Heart left ventricle (tissue), 16 donors: ENCODE measurements at places on chromosomes 7 and 10.

DNA sequence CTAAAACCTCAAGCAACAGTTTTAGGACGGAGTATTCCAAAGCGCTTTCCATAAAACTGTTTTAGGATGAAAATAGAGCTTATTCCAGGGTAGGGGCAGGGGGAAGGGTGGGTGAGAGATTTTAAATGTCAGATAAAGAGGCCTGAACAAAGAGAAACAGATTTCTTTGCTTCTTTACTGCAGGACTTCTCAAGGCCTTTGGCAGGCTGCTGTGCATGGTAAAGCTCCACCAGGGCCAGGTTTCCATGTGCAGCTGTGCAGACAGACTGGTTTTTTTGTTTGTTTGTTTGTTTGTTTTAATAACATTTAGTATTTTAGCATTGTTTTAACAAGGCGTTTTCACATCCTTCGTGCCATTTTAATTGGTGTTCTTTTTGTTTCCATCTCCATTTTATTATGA lies 26.3 kb downstream of the HECW1 start:
- no peak for DNase-seq

DNA sequence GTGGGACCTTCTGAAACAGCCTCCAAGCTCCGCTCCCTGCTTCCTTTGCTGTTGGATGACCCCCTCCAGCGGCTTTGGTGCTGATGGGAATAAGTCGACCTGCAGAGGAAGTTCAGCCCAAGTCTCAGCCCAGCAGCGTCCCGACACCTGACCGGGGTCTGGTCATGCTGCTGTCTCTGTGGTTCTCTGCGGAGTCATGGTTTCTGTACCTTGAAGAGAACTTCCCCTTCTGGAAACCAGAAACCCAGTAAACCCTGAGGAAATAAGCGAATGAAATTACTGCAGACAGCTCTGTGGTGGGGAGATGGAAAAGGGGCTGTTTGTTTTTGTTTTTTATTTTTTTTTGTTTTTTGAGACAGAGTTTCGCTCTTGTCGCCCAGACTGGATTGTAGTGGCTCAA lies 18.3 kb upstream of the ZNF12 start:
- no peak for DNase-seq

GRCh38 chr10:69492746-69493462 lies 41.6 kb downstream of the TSPAN15 start:
- no peak for DNase-seq

DNA sequence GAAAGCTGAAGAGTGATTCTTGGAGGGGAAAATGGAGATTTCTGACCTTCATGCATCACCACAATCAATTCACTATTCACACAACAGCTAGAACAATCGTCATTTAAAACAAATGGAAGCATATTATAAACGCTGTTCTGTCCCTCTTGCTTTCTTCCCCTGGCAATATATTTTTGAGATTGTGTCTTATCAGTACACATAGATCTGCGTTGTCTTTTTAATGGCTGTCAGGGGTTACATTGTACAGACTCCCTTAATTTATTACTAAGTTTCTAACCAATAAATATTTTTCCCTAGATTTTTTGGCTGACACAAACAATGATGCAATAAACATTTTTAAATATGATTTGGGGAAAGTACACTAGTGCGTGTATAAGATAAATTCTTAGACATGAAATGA lies 1115.7 kb upstream of the C7orf33 start:
- DNase-seq: no peak

- no peak for DNase-seq
Observed at GRCh38 chr10:96919785-96920430, 87.8 kb downstream of the LCOR start.

DNA sequence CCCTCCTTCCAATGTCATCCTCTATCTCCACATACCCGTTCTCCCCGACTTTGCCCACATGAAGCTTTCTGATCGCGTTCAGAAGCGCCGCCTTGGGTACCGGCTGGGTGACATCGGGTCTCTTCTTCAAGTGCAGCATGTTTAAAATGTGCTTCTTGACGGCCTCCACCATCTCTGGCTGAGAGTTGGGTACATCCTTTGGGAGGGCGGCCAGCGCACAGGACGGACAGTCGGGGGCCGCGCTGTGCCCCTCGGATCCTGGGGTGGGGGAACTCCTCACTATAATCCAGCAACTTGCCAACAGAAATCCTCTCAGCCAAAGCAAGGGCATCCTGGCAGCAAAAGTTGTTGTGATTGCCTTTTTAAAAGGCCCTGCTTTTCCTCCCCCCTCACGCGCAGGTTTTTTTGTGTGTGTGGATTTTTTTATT lies 2.8 kb downstream of the INHBA start:
- DNase-seq: no peak

DNA sequence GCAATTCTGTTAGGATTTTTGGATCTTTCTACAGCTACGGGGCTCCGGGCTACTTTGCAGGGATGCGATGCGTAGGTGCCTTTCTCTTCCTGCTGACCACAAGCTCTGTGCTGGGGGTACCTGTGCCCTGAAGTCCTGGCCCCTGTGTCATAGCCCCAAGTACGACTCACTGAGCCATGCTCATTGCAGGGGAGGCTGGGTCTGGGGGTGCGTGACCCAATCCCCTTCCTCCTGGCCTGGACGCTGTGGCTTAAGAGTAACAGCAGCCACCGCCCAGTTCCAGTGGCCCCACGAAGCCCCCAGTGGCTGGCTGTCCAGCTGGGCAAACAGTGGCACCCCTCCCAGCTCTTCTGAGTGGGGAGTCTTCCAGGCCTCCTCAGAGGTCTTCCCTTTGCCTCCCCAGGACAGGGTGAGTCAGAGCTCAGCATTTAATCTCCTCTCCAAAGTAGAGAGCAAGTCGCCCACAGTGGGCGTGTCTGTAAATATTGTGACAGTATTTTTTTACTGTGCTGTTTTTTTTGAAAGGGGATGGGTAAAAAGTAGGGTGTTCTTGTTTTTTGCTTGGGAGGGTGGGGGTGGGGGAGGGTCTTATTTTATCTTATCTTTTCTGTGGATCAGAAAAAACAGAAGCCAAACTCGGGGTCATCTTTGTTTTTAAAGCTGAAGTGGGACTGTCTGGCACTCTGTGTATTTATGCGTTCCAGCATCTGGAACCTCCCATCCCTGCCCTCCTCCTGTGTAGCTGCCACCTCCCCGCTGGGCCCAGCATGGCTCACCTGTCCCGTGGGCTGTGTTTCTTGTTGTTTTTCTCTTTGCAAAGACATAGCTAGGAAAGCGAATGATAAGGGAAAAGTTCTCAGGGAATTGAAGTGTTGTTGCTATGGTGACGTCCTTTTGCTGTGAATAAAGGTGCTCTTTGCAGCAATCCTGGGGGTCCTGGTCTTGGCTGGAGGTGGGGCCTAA lies 8.2 kb downstream of the LFNG start:
- DNase-seq: peak; percentile 59

GRCh38 chr7:51344406-51345138 lies 28.0 kb upstream of the COBL start:
- no peak for DNase-seq

DNA sequence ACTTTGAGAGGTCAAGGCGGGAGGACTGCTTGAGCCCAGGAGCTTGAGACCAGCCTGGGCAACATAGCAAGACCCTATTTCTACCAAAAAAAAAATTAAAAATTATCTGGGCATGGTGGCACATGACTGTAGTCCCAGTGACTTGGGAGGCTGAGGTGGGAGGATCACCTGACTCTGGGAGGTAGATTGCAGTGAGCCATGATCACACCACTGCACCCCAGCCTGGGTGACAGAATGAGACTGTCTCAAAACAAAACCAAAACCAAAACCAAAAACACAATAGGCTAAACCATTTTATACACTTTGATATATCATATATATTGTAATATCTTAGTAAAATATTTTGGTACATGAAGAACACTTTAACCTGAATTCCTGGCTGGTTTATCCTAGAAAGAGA lies 101.6 kb downstream of the RAPGEF5 start:
- DNase-seq: no peak

- DNase-seq: no peak
Observed at GRCh38 chr10:21347043-21347784, 178.3 kb downstream of the SKIDA1 start.

- no peak for DNase-seq
Observed at GRCh38 chr10:76723844-76724243, 913.8 kb downstream of the KCNMA1 start.

- DNase-seq: no peak
Observed at GRCh38 chr7:140983802-140984201, 30.9 kb downstream of the MRPS33 start.

GRCh38 chr7:64541438-64542359 lies 21.2 kb downstream of the ZNF680 start:
- peak; percentile 27 for DNase-seq

GRCh38 chr7:156639426-156640256 lies 933 bp upstream of the RNF32 start:
- DNase-seq: no peak

GRCh38 chr10:68166871-68167585 lies 57.7 kb downstream of the MYPN start:
- no peak for DNase-seq

GRCh38 chr10:105950410-105950809 lies 1214.1 kb downstream of the SORCS1 start:
- DNase-seq: peak; percentile 39

GRCh38 chr7:103794424-103794823 lies 195.0 kb downstream of the RELN start:
- no peak for DNase-seq

DNA sequence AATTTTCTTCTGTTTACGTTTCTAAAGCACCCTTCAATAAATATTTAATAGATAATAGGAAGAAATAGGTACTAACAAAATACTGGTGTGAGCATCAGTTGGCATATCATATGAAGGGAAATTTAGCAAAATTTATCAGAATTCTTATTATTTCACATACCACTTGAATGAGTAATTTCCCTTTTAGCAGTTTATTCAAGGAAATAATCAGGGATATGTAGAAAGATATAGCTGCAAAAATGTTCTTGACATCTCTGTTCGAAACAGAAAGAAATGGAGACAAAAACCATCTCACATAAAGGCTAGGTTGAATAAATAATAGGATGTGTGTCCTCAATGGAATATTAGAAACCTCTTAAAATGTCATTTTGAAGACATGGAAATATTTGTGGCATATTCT lies 35.8 kb upstream of the PIP4K2A start:
- DNase-seq: no peak

GRCh38 chr7:100080907-100081534 lies 502 bp downstream of the ZNF3 start:
- no peak for DNase-seq

DNA sequence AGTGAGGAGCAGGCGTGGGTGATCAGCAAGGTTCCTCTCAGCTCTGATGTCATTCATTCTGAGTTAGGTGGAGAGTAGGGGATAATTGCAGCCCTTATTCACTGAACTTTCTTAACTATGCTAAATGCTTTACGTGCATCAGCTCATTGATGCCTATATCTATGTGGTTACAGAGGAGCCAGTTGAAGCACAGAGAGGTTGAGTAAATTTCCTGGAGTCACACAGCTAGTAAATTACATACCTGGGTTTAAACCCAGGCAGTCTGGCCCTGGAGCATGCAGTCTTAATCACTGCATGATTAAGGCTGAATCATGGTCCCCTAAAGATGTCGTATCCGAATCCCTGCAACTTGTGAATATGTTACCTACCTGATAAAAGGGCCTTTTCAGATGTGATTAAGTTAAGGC lies 99.6 kb downstream of the GRK5 start:
- no peak for DNase-seq

DNA sequence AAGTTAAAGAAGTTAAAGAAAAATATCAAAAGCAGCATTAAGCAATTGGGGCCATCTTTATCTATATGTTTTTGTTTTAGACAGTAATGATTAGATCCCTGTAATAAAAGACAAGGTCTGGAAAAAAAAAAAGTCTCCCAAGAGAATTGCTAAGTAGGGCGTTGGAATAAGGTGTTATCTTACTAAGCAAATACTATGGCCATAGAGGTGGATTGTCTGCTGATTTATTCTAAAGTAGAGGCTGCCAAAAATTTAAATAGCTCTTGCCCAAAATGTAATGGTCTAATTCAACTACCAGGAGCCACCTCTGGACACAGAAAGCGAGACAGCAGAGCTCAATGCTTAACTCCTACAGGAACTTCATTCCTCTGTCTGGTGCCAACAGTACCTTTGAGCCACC lies 71.6 kb downstream of the HERPUD2 start:
- DNase-seq: no peak

GRCh38 chr10:60910543-60910942 lies 33.4 kb downstream of the RHOBTB1 start:
- DNase-seq: no peak

DNA sequence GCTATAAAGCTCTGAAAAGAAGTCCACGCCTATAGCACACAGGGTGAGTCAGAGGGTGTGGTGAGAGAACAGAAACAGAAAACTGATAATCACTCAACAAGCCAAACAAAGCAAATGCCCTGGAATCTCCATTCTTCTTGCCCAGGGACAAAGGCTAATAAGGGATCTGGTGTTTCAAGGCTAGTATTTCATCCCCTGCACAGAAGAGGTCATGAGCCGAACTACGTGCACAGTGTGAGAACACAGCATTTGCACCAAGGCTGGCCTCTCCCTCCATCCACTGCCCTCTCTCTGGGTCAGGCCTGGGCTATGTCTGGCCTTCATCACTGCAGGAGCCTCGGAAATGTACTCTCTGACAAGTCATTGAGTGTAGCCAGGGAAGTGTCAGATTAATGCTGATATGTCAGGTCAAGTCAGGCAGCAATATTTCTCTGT lies 42.7 kb downstream of the PRR15 start:
- DNase-seq: no peak

GRCh38 chr10:103692436-103692951 lies 162.9 kb downstream of the SH3PXD2A start:
- DNase-seq: no peak

DNA sequence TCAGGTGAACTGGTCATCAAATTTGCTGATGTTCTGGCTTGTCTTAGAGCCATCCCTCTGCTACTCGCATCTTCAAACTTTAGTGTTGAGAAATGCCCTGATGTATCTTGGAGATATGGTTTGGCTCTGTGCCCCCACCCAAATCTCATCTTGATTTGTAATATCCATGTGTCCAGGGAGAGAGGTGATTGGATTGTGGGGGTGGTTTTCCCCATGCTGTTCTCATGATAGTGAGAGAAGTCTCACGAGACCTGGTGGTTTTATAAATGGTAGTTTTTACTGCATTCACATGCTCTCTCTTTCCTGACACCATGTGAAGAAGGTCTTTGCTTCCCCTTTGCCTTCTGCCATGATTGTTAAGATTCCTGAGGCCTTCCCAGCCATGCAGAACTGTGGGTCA lies 74.0 kb upstream of the AFAP1L2 start:
- DNase-seq: no peak

DNA sequence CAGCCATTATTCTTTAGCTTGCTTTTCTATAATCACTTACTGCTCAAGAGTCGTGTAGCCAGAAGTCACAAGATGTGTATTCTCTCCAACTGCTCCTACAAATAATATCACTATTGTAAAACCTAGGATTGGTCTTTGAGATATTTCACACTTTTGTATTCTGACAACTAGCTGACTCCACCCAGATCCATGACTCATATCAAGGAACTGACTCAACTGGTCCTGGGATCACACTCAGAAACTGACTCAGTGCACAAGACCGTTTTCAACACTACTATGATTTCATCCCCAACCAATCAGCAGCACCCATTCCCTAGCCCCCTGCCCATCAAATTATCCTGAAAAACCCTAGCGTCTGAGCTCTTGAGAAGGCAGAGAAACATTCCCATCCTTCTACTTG lies 56.5 kb upstream of the ORC5 start:
- no peak for DNase-seq

GRCh38 chr7:105978035-105978434 lies 15.0 kb downstream of the CDHR3 start:
- DNase-seq: no peak

- DNase-seq: no peak
Observed at GRCh38 chr7:87328281-87328680, 17.2 kb upstream of the CROT start.
